ENCODE measurements at places on chromosomes 5 and 9. TPM values are rescaled to one million over a fixed set of nuclear protein-coding genes. Genes with fewer than 3 reads are reported as not detected.
A peak's percentile ranks its signal among the peaks of the same experiment; 100 is the strongest.

- DNase-seq: peak; percentile 25
Observed at GRCh38 chr9:77177894-77178794, 810 bp downstream of the VPS13A start.

GRCh38 chr5:176889321-176890280 is 9.5 kb downstream of the HK3 start:
- no peak for DNase-seq

- no peak for DNase-seq
Observed at GRCh38 chr5:105504-106070, 13.6 kb downstream of the PLEKHG4B start.

DNA sequence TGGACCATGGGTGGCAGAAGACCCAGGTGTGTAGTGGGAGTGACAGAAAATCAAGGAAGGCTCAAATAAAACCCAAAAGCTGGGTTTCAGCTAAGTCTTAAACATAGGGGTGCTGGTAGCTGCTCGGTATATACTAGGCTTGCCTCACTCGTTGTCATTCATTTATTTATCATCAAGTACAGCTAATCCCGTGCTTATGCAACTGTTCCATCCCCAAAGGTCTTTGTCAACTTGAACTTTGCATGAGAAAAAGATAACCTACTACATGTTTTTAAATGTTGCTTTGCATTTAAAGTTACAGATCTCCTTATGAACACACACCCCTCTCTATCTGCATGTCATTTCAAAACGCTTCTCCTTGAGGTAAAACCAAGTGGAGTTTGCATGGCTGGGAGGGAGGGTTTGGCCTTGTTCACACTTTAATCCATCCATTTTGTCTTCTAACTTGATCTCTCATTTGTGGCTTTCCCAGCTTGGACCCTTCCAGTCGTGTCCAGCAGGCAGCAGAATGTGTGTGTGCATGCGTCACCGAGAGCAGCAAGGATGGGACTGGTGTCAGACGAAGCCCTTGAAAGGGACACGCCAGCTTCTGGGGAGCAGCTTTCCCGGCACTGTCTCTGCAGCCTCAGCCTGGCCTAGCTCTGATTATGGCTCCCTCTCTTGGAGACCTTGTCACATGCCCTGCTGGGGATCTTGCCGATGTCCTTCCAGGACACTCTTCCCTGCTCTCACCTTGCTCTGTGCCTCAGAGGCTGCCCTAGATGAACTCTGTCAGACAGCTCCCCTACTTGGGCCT is 133.5 kb downstream of the GADD45G start:
- no peak for DNase-seq

GRCh38 chr9:127557466-127557869 is 54.6 kb upstream of the STXBP1 start:
- DNase-seq: no peak

DNA sequence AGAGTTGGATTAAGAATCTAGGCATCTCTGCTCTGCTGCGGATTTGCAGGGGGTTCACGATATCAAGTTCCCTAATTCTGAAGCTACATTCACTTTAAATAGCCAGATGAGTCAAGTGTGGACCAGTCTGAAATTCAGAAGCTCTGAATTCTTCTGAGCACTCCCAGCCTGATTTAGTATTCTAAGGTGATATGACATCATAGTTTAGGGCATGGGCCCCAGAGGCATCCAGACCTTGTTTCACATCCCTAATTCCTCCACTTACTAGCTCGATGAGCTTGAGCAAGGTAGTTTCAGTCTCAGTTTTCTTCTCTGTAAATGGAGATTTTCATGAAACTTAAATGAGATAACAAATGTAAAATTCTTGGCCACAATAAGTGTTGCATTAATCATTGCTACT is 65.2 kb downstream of the TMEM167A start:
- DNase-seq: no peak

DNA sequence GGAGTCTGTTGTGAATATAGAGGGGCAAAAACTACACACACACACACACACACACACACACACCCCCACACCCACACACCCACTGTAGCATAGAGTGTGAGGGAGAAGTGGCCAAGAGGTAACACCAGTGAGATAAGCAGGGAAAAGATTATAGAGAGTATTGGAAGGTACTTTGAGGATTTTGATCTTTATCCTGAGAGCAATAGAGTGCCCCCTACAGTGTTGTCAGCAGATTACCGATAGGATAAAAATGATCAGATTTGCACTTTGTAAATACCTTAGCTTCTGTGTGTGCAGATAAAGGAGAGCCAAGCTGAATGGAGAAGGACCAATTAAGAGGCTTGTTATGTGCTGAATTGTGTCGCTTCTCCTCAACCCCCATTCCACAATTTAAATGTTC is 32.3 kb downstream of the ERCC6L2 start:
- no peak for DNase-seq

DNA sequence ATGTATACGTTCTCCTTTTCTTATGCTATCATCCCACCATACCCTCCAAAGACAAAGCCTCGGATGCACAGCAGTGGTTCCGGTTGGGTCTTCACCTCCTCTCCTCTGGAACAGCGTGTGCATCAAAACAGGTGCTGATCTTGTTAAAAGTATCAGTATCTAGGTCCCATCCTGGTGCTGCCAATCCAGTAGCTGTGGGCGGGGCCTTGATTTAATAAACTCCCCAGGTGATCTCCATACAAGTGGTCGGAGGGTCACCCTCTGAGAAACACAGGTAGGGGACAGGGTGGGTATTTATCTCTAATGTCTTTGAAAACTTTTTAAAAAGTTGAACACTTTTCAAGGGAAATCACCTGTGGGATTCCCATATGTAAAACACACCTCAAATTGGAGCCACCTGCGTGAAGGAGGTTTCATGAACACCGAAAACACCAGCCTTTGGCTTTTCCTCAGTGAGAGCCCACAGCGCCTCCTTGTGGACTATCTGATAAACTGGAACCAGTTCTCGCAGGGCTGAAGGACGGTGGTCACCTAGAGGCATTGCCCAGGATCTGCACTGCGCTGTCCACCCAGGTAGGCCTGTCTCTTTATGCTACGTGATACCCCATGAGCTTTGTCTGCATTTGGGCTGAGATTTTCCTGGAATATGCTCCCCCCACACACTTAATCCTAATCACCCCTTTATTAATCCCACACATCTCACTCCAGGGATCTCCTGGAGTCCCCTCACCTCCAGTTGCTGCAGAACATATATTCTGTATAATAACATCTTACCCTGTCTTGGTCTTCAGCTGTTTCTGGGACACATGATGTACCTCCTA is 80.5 kb upstream of the EPB41L4B start:
- peak; percentile 16 for DNase-seq

GRCh38 chr9:104611213-104611612 is 5.8 kb upstream of the OR13C2 start:
- DNase-seq: no peak

DNA sequence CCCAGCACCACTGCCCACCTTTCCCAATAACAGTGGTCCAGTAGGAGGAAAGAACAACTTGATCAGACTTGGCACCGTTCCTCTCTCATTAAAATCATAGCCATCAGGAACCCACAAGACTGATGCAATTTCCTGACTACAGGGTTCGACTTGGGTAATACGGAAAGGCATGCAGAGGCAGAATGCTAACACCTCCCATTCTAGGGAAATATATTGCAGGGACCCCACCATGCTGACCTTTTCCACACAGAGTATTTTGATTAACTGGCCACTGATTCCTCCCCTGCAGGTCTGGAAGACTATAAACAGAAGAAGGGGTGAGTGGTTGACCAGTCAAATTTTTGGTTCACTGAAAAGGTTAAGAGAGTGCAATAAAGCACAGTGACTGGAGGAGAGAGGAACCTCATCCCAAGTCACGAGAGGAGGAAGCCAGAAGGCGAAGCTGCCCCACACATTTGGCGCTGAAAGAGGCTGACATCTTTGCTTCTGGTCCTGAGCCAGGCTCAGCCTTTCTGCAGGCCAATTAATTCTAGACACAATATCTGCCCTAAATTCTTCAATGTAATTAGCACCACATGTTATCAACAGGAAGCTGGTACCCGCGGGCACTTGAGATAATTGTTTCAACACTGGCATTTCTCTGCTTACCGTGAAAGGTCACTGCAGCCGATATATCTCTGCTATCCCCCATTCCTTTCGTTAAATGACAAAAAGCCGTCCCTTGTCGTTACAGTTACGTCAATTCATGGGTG is 64.7 kb upstream of the SPOCK1 start:
- no peak for DNase-seq

- peak; percentile 61 for DNase-seq
Observed at GRCh38 chr5:159864885-159865691, 51.2 kb upstream of the ADRA1B start.

DNA sequence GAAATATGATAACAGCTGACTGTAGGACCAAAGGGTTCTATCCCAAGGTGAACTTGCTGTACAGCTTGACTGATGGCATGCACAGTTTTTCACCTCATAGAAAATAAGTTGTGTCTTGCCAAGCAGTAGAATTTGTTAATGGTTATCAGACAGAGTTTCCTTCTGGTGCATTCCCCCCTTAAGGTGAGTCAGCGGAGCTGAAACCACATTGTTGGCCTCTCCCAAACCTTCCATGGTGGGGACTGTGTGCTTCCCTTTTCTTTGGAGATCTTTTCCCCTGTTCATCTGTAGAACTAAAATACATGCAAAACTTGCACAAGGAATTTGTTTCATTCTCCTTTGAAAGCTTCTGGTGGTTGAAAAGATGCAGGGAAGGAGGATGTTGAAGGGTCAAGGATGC is 179.8 kb downstream of the FGF1 start:
- no peak for DNase-seq

- DNase-seq: no peak
Observed at GRCh38 chr9:33687779-33688178, 107.6 kb upstream of the PRSS3 start.

DNA sequence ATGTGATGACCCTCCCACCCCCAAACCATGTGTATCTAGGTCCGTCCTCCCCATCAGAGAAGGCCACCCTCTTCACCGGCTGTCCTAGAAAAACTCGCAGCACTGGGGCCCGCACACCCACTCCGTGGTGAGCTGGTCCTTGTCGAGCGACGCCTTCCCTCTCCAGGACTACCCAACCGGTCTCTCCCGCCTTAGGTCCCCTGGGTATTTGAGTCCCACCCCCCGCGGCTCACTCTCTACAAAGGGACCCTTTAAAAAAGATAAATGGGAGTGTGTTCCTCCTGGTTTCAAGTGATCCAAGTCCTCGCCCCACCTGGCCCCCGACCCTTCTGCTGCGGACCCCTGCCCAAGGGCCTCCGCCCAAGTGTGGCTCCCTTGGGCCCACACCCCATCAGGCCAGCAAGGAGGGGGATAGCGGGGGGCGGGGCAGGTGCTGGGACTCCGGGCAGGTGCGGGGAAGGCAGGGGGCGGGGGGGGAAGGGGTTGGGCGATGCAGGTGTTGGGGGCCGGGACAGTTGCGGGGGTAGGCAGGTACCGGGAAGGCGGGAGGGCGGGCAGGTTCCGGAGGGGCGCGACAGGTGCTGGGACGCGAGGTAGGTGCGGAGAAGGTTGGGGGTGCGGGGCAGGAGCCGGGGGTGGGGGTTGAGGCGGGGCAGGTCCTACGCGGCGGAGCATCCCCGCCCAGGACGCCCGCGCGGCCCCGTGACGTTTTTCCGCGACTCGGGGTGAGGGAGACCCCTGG is 970 bp upstream of the ARRDC1 start:
- DNase-seq: no peak

DNA sequence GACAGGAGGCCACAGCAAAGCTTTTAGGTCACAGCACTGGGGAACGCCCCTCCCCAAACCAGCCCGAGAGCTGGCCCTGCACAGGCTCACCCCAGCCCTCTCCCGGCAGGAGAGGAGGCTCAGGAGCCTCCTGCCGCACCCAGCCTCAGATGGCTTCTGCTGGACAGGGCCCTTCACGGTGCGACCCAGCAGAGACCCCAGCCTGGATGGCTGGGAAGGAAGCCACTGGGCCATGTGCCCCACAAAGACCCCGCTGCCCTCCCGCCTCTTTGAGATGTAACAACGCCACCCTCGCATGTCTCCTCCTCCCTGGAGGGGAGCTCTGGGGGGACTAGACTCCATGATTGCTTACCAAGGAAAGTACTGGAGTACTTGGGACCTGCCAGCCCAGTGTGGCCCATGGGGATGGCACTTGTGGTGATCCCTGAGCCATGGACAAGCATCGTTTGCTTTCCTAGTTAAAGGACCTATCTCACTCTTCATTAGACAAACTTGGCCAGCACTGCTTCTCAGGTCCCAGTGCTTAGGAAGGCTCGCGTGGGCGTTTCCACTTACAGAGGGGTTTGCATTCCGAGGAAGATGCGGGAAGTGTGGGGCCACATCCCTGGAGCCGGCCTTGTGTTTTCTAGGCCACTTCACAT is 9.0 kb downstream of the MYMK start:
- no peak for DNase-seq

DNA sequence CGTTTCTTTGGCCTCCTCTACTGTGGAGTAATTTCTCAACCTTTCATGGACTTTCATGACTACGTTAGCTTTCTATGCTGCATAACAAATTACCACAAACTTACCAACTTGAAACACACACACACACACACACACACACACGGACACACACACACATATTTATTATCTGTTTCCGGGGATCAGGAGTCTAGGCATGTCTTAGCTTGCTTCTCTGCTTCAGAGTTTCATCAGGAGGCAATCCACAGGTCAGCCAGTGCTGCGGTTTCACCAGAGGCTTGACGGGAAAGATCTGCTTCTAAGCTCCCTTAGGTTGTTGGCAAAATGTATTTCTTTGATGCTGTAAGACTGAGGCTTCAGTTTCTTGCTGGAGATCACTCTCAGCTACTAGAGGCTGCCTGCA is 59.0 kb upstream of the C9orf72 start:
- DNase-seq: no peak

GRCh38 chr9:12813960-12814876 is 39.4 kb downstream of the LURAP1L start:
- peak; percentile 78 for DNase-seq

DNA sequence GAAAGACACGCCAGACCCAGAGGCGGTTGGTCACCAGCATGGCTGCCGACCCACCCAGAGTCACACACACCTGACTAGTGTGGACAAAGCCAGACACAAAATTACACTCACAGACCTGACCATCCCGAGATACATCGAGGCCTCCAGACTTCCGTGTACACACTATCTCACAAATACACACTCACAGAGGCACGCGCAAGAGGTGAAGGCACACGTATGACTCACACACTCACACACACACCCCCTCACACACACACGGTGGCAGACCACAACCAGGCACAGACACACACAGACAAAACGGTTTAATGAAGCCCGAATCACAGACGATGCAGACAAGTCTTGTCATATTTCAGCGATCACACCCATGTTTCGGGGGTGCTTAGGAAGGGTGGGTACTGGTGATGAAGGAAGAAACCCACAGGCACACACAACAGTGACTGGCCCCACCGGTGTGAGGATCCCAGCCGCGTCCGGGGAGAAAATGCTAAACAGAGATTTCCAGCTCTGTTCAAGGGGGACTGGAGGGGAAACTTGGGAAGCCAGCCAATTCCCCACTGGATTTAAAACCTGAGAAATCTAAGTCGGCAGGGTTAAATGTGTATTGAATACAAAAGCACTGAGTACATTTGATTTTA is 51.3 kb downstream of the CRB2 start:
- no peak for DNase-seq

DNA sequence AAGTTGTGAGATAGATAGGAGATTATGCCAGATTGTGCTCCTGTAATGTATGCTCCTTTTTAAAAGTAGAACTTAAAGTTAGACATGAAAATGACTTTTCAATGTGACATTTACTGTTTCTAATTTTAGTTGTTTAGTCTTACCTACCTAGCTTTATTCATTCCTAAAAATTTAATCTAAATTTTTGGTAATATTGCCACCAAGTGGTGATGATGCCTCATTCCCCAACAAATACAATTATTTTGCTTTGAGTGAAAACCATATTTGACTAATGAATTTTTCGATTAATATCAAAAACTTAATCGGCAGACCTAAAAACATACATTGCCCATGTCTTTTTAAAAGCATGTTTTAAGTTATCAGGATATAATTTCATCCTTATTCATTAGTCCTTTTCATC is 25.6 kb downstream of the PPWD1 start:
- DNase-seq: no peak

Gene CTXN3
- polyA plus RNA-seq: 0.45 TPM

Gene IDNK
- not detected for polyA plus RNA-seq

All from muscle of arm (tissue), 14 donors.